ENCODE measurements at places on chromosomes 2 and 18.

GRCh38 chr18:11136241-11136640 is 13.1 kb downstream of the PIEZO2 start:
- no peak for DNase-seq

DNA sequence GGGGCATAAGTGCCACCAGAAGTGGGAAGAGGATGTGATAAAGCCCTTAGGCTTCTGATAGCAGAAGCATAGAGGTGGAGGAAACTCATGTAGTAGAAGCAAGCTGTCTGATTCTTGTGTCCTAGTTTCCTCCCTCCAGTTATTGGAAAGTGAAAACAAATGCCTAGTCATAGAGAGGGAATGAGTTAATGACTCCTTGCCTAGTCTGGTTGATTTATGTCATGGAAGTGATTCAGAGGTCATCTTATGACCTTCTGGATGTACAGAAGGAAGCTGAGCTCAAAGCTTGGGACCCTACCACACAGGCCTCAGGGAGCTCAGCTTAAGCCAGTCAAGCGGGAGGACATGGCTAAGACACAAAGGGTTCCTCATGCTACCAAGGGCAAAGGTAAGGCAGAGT is 232.2 kb downstream of the THSD7B start:
- no peak for DNase-seq

- no peak for DNase-seq
These were observed 119.6 kb upstream of the SLC38A11 start for GRCh38 chr2:165074884-165075283.

DNA sequence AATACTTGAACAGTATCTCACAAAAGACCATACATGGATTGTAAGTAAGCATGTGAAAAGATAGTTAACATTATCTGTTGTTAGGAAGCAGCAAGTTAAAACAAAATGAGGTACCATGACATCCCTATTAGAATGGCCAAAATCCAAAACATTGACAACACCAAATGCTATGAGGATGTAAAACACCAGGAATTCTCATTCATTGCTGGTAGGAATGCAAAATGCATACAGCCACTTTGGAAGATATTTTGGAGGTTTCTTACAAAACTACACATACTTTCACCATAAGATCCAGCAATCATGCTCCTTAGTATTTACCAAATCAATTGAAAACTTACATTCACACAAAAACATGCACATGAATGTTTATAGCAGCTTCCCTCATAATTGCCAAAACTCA is 30.9 kb upstream of the ICOS start:
- DNase-seq: no peak

- DNase-seq: no peak
These were observed 42.0 kb upstream of the MYL1 start for GRCh38 chr2:210356944-210357343.

DNA sequence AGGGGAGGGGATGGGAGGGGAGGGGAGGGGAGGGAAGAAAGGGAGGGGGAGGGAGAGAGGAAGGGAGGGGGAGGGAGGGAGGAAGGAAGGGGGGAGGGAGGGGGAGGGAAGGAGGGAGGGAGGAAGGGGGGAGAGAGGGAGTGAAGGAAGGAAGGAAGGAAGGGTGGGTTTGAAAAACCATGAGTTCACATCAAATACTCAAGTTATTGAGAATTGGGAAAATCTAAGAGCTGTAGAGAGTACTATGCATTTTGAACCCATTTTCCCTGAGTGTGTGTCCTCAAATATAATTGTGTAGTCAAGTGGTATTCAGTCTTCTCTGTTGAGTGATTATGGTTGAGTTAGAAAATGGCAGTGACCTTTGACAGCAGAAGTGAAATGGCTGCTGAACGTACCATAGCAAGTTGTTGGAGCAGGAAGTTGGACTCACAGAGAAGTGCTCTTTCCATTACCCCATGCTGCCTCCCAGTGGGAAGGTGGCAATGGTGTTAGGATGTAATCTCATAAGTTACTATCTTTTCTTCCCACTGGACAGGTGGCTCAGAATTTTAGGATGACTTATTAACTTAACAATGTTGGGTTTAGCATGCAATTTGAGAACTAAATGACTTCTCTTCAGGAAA is 214.6 kb downstream of the SETBP1 start:
- no peak for DNase-seq

GRCh38 chr2:208010506-208010905 is 14.8 kb downstream of the PLEKHM3 start:
- no peak for DNase-seq

- no peak for DNase-seq
These were observed 79.4 kb downstream of the GFPT1 start for GRCh38 chr2:69307579-69308064.

GRCh38 chr2:187644486-187644885 is 90.3 kb upstream of the TFPI start:
- no peak for DNase-seq
